Activated T-helper 1 cell treated with anti-CD3 and anti-CD28 coated beads, Interleukin-2, amount 50 U/mL, for 16 hours (primary cell): ENCODE measurements at places on chromosomes 16 and 17.

DNA sequence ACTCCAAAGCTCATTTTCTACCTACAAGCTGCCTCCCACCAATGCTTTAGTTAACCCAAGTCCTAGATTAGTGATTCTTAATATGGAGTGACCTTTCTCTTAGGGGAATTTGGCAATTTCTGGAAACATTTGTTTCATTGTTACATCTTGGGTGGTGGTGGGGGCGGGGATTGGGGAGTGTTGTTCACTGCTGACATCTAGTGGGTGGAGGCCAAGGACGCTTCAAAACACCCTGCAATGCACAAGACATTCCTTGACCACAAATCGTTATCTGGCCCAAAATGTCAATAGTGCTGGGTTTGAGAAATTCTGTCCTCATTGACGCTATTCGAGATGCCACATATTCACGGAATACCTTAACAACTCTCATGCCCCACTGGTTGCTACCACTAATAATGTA lies 282.9 kb downstream of the RBFOX1 start:
- no peak for DNase-seq

DNA sequence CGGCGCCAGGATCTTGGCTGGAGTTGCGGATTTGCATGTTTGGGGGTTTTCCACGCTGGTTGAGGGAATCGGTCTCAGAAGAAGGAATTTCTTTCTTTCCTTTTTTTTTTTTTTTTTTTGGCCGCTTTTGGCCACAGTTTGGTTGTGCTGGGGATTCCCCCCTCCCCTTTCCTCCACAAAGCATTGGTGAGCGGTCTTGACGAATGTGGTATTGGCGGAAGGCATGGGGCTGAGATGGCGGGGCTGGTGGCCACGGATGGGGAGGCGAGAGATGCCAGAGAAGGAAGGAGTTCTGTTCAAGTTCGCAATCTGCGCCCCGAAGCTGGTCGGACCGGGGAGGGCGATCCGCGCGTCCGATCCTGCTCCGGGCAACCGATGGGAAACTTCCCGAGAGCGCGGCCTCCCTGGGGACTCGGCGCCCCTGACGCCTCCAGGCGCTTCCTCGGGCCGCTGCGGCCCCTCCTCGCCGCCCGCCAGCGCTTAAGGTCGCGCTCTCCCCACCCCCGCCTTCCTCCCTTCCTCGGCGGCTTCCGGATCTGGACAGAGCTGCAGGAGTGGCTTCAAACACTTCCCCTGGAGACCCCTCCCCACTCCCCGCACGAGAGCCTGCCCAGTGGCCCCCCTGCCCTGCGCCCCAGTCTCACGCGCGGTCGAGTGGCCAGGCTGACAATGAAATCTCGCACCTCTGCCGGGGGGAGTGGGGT lies 43.2 kb downstream of the RAI1 start:
- DNase-seq: no peak

GRCh38 chr17:63446753-63447470 lies 806 bp upstream of the CYB561 start:
- peak; percentile 17 for DNase-seq

GRCh38 chr17:52606098-52606497 lies 447.6 kb upstream of the CA10 start:
- no peak for DNase-seq

- DNase-seq: no peak
These were observed 45.8 kb upstream of the ETV4 start for GRCh38 chr17:43591779-43592562.

GRCh38 chr17:34361478-34362061 lies 1.5 kb downstream of the CCL1 start:
- DNase-seq: peak; percentile 11

DNA sequence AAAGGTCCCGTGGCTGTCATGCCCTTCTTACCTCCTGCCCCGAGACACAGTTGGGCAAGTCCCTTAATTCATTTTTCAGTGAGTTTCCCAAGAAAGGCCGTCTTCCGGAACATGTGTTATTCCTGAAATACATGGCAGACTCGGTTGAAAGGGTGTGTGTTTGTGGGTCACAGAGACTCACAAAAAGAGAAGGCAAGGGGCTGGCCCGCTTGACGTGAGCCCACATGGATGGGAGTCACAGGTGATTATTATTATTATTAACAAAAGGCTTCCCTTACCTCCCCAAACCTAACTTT lies 34.1 kb upstream of the CCR7 start:
- no peak for DNase-seq

GRCh38 chr16:13291591-13292333 lies 390.4 kb downstream of the SHISA9 start:
- no peak for DNase-seq
